NAMALWA (cell line): ENCODE measurements at places on chromosomes 7 and 10.

DNA sequence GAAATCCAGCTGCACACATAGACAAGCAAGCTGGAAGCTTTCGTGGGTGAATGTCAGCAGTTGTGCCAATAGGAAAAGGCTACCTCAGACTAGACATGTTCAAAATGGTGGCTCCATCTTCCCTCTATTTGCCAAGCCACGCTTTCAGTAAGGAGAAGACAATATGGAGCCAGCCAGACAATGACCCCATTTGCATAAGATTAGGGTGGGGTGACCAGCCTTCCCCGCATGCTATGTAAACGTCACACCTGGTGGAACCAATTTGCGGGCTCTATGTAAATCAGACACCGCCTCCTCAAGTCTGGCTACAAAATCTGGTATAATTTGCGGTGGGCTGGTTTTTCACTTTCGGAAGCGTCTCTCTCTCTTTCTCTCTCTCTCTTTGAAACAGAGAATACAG, 297.4 kb upstream of the PCDH15 start:
- no peak for DNase-seq

DNA sequence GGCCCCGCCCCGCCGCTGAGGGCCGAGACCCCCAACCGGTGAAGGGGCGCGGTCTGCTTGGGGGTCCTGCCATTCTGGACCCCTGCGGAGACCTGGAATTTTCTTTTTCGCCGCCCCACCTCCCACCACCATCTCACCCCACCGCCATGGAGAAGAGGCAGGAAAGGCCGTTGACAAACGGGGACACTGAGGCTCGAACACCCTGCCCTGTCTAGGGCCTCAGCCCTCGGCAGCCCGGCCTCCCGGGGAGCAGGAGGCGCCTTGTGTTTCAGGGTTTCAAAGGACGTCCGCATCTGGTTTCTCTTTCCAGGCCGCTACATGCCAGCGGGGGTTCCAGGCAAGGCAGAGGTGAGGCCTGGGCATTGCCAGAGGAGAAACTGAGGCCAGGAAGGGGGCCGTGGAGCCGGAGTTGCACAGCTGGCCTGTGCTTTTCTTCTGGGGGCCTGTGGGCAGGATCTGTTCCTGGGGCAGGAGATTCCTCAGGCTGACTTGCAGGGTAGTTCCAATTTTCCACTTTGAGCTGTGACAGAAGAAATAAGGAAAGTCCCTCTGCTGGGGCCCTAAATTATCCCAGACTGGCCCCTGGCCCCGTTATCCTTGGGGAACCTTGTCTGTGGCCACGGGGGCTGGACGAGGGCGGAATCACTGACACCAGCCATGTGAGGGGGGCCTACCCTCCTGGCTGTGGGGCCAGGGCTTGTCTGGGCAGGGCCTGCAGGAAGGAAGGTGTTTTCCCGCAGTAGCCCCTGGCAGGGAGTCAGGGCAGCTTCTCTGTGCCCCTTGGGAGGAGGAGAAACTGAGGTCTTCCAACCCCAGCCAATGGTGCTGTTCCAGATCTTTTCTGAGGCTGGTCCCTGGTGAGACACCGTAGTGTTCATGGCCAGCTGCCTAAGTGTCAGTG, 900 bp upstream of the MICALL2 start:
- no peak for DNase-seq

DNA sequence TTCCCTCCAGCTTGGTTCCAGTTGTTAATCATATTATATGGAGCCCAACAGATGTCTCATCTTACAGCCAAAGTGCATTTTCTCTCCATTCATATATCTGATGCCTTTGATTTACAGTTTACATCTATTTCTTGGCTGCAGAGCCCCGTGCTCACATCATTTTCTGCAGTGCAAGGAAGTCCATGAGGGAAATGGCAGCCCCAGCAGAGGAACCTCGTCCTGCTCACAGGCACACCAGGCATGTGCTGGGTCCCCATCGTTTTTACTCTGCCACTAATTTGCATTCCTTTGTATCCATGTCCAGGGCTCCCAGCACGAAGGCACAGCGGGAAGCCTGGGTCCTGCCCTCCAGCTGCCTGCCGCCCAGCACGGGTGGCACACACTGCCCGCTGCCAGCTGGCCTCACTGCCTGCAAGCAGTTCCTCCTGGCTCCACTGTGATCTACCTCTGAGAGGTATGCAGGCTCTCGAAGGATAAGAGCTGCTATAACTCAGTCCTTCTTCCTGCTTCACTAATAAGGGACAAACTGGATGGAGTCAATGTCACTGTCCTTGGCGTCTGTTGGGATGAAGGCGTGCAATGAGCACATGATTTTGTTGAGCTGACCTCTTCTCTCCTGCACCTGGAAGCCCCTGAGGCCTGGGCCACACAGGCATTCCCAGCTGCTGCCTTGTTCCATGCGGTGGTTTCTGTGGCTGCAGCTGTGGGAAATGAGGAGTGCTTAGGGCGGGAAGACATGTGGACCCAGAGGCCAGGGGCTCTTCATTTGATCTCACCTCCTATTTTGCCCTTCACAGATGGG, 583.6 kb upstream of the MGMT start:
- no peak for DNase-seq

DNA sequence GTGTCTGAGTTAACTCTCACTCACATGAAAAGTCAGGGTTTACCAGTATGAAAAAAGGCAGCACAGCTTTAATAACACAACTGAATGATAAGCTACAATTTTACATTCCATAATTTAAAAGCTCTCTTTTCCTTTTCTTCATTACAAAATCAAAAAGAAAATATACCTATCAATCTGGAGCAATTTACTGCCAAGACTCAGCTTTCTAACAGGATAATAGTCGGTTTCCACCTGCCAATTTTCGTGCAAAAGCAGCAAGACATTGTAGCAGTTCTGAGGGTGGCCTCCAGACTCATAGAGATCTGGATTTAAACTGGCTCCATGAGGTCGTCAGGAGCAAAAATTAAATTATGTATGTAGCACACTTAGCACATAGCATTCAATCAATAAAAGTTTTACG, 191.0 kb downstream of the GLI3 start:
- no peak for DNase-seq

- DNase-seq: no peak
These were observed 203.5 kb downstream of the HIBADH start for GRCh38 chr7:27459021-27459730.

GRCh38 chr7:8214244-8214824, 47.6 kb downstream of the ICA1 start:
- DNase-seq: no peak

GRCh38 chr7:151380199-151381097, 29.4 kb downstream of the WDR86 start:
- no peak for DNase-seq

DNA sequence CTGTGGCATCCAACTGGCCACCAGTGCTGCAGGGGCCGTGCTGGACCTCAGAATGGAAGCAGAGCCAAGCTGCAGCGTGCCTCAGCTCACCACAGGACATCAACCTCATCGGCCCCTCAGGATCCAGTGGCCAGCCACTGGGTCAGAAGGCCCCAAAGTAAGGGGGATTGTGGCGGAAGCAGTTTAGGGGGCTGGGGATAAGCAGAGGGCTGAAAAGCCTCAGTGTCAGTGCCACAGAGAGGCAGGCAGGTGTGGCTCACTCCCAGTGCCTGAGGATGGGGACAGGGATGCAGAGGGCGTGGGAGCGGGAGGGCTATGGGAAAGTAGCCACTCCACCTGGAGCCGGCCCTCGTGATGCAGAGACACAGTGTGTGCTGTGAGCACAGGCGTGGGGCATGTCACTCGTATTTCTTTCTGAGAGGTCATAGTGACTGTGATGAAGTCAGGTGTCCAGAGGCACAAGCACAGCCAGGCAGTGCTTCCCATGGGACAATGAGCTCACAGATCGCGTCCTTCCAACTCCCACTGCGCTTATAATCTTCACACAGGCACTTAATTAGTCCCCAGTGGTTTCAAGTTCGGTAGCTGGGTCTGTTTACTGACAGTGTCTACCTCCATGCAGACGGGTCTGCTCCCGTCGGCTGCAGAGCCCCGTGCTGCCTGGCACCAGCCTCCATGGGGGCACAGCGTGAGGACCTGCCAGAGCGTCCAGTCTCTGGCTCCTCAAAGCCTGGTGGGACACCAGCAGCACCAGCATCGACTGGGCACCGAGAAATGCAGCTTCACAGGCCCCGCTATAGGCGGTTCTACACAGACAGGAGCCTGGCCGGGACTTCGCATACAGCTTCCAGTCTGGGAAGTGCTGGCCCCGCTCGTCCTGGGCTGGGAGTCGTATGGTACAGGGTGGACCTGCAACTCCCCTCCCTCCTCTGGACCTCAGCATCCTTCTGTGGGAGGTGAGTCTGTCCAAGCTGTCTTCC, 42.9 kb upstream of the CNPY1 start:
- DNase-seq: no peak

- DNase-seq: no peak
These were observed 1.0 kb upstream of the NKX6-2 start for GRCh38 chr10:132786884-132787494.

DNA sequence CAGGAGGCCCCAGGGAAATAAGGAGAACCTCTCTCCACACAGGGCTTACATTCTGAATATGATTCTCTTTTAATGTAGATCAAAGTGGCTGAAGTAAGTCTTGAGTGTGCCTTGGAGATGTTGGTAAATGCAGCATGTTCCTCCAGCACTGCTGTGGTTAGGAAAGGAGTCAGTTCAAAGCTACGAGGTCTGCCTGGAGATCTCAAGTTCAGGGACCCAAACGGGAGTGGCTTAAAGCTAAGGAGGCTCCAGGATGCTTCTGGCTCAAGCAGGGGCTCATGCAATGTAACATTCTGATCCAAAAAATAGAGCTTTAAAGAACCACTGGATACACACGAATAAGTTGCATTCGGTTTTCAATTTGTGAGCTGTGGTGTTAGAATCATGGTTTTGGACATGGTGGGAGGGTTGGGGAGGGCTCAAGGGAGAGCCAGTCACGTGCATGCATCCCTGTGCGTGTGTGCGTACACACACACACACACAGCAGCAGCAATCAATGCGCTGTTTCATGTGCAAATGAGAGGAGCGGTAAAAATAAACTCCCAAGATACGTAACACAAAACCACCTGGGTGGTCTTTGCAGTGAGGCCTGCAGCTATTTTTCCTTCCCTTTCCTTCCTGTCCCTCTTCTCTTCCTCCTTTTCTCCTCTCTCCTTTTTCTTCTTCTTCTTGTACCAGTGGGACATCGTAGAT, 70.5 kb downstream of the AOAH start:
- no peak for DNase-seq

GRCh38 chr7:40489844-40490602, 355.2 kb downstream of the SUGCT start:
- DNase-seq: no peak

GRCh38 chr7:7681936-7682329, 36.5 kb downstream of the RPA3 start:
- no peak for DNase-seq

DNA sequence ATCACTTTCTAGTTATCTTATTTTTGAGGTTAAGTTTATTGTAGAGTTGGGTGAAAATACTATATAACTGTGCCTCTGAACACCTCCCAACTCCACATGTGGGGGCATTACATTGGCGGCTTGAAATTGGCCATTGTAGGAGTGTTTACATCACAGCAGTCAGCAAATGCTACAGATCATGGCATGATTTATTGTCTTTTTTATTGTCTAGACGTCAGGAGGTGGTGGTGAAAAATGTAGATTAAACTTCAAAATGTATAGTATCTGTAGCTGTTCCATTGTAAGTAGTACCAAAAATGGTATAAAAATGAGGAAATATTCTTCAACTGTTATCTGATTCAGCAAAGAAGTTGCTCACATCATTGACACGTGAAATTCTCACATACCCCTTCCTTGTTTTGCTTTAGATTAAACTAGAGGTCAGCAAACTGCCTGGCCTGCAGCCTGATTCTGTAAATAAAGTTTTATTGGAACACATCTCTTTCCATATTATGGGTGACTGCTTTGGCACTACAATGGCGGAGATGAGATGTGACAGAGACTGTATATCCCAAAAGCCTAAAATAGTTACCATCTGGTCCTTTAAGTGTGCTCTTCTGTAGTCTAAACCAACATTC, 35.0 kb downstream of the TAF3 start:
- no peak for DNase-seq

DNA sequence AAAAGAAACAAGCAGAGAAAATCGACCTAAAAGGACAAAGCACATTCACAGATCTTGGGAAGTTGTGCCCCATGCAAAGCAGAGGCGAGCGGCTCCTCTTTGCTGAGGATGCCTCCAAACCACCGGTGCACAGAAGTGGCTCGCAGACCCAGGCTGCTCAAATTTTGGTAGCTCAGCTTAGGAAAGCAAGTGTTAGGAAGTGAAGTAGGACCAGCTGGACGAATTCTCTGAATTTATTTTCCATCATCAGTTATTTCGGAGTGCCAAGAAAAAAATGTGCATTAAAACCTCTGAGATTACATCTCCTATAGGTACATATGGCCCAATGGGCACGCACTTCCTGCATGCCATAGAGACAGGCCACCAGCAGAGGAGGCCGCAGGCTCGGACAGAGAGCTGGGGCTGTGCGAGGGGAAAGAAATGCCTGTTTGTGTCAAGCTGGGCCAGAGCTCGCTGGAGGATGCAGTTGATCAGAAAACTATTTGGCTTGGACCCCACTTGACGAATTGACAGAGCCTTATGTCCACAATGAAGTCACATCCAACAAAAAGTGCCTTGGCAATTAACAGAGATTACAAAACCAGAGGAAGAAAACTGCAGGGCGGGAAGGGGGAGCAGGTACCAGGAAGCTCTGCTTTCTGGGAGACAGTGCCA, 122.3 kb upstream of the LYZL2 start:
- peak; percentile 59 for DNase-seq

DNA sequence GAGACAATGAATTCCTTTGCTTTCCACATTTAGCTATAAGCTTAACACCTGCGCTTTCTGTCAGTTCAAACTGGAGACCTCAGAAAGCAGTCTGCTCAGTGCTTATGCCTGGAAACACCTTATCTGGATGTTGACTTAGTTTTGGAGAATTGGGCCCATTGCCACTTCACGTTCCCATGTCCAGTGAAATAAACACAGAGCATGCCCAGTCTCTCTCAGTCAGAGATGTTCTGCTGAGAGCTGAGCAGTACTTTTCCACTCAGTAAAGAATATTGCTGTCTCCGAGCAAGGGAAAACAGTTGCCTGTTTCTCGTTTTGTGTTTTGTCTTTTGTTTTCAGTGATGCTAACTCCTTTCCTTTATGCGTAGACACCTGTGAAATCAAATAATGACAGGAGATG, 83.2 kb upstream of the PRR15 start:
- no peak for DNase-seq

- DNase-seq: no peak
These were observed 147.6 kb downstream of the ARID5B start for GRCh38 chr10:62048919-62049623.

GRCh38 chr10:59281861-59282260, 80.5 kb downstream of the FAM13C start:
- no peak for DNase-seq

DNA sequence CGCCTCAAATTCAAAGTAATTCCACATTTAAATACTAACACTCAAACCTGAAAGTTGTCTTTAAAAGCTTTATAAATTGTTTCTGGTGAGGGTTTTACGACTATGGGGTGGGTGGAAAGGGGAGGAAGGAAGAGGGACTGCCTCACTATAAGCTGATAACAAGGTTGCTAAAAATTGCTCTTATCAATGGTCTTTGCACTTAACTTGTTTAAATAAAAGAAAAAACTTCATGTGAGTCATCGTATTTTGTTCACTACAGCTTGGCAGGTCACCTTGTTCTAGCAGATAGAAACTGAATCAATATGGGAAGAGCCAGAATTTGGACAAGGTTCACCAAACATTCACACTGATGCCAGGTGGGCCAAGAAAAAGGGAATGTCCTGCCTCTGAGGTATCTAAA, 129.2 kb downstream of the TES start:
- DNase-seq: no peak
